T-helper 2 cell (primary cell): ENCODE measurements at places on chromosomes 13 and 19.

DNA sequence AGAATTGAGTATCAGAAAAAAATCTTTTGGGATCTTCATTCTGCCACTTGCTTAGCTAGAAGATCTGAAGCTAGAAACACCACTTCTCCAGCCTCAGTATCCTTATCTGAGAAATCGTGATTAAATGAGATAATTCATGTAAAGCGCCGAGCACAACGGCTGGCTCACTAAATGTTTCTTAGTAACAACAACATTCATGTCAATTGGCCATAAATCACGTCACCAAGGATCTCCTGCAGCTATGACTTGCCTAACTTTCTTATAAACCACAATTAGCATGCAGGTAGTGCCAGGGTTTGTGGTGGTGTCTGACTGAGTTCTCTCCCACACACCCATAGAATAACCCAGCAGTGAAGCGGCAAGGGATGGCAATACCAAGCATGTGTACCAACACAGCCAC, 501.3 kb downstream of the EFNB2 start:
- no peak for DNase-seq

DNA sequence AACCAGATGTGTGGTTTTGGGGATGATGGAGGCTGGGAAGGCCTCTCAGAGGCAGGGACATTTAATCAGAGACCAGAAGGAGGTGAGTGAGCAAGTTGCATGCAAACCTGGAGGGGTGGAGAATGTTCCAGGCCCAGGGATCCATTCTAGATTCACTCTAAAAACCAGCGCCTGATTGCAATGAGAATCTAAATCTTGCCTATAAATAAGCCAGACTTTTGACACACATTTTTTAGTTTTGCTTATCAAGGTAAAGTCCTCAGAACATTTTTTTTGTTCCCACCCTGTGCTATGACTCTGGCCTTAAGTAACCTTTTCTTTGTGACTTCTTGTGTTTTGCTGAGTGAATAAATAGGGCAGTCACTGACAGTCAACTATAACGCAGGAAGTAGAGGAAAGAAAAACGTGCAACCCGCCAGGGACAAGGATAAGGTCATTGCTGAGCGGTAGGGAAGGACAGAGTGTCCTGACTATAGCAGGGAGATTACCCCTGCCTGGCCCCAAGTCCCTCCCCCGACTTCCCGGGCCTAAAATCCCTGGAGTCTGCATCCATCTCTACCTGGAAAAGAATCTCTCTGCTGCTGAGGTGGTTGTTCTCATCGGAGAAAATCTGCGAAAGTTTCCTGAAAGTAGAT, 14.4 kb downstream of the RGL3 start:
- no peak for DNase-seq

GRCh38 chr19:10228920-10229319, 2.2 kb downstream of the S1PR2 start:
- DNase-seq, result peak; percentile 62

GRCh38 chr13:70162141-70162540, 53.9 kb upstream of the KLHL1 start:
- no peak for DNase-seq

DNA sequence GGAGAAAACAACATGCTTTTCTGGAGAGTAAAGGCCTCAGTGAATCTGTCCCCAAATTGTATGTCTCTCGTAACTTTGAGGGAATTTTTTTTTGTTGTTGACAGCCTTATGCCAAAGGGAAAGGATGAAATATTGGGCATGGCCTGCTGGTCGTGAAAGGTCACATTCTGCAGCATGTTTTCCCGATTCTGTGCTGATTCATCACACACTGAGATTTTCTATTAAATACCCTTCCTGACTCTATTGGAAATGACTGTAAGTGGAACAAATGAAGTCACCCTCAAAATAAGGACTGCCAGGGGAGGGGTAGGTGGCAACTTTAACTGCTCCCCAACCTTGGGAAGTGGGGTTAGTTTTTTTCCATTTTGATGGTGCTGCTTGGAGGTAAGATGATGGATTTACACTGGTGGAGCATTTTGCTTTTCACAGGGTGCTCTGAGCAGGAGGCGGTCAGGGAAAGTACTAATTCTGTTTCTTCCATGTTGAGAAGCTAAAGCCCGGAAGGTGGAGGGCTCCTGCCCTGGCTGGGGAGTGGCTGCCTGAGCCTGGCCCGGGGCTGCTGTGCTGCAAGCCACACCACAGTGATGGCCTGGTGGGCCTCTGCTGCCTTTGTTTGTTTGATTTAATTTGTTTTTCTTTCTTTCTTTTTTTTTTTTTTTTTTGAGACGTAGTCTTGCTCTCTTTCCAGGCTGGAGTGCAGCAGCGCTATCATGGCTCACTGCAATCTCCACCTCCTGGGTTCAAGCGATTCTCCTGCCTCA, 116.8 kb upstream of the SPATA13 start:
- no peak for DNase-seq

GRCh38 chr19:42196011-42197001, 21.2 kb downstream of the DEDD2 start:
- no peak for DNase-seq

- no peak for DNase-seq
Observed at GRCh38 chr13:32164622-32165268, 133.2 kb downstream of the FRY start.

DNA sequence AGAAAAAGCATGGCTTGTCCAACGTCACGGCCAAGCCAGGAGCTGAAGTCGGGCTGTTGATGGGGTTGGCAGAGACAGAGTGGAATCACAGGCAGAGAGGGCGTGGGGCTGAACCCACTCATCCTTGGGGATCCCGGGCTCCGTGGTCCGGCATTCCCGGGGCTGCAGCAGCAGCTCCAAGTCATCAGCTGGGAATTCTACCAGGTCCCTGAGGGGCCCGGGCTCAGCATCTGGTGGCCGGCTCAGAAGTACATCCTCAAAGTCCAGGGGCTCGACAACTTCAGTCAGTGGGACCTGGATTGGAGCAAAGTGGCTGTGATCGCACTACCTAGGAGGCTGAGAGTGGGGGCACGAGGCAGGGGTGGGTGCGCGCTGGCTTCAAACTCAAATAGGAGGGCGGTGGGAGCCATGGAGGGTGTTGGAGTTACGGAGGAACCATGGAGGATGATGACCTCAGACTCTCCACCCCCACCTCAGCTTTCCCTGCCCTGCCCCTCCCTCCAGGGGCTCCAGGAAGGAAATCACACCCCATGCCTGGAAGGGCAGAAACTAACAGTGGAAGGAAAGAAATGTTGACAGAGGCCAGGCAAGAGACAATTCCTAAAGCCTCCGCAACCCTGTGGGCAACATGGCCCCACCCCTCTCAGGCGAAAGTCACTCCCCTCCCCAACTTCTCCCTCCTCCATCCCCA, 9.5 kb downstream of the DOCK6 start:
- DNase-seq, result no peak

DNA sequence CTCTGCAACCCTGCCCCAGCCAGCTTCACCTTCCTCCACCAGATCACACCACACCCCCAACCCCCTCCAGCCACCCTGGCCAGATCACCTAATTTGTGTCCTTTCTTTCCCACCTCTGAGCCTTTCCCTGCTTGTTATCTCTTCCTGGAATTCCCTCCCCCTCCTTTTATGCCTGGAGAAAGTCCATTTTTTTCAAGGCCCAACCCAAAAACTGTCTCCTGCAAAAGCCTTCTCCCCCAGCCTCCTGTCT, 5.3 kb upstream of the TLE2 start:
- DNase-seq, result no peak

DNA sequence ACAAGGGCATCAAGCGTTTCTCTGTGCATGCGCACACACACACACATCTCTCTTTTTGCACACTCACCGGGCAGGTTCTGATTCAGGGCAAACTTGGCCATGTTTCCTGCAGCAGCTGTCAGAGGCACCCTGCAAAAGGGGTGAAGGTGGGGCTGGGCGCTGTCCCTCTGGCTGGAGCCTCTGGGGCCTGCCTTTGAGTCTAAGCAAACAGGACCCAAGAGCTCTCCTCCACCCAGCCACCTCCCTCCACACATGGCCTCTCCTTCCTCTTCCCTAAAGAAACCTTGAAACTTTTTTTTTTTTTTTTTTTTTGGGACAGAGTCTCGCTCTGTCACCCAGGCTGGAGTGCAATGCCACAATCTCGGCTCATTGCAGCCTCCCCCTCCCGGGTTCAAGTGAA, 5.3 kb downstream of the KANK3 start:
- no peak for DNase-seq

GRCh38 chr19:50889638-50890037, 16.4 kb downstream of the KLK2 start:
- no peak for DNase-seq

GRCh38 chr19:16293118-16294091, 31.2 kb upstream of the KLF2 start:
- DNase-seq, result no peak

- DNase-seq, result peak; percentile 51
Observed at GRCh38 chr19:19627621-19628500, at the start of gene LPAR2. LPAR2 (minus strand) TSS chr19:19628220; CDS start chr19:19627275, 945 bp downstream.
